Activated T-helper 2 cell treated with anti-CD3 and anti-CD28 coated beads, Interferon-gamma antibody, Interleukin-2, Interleukin-4, amounts not matched to agents 10 μg/mL and 5 μg/mL and 100 μg/mL, durations not matched to agents 14 hours and 24 hours and 36 hours (primary cell): ENCODE measurements at places on chromosomes 13 and 19.

GRCh38 chr13:76596216-76596615 is 290.0 kb downstream of the KCTD12 start:
- no peak for DNase-seq

- DNase-seq: no peak
These were observed 9.9 kb upstream of the MKNK2 start for GRCh38 chr19:2060884-2061494.

GRCh38 chr19:43504426-43505185 is at the start of gene PHLDB3:
TSS of gene PHLDB3 (minus strand) at chr19:43504746. CDS start at chr19:43504118, 628 bp downstream.
- no peak for DNase-seq

DNA sequence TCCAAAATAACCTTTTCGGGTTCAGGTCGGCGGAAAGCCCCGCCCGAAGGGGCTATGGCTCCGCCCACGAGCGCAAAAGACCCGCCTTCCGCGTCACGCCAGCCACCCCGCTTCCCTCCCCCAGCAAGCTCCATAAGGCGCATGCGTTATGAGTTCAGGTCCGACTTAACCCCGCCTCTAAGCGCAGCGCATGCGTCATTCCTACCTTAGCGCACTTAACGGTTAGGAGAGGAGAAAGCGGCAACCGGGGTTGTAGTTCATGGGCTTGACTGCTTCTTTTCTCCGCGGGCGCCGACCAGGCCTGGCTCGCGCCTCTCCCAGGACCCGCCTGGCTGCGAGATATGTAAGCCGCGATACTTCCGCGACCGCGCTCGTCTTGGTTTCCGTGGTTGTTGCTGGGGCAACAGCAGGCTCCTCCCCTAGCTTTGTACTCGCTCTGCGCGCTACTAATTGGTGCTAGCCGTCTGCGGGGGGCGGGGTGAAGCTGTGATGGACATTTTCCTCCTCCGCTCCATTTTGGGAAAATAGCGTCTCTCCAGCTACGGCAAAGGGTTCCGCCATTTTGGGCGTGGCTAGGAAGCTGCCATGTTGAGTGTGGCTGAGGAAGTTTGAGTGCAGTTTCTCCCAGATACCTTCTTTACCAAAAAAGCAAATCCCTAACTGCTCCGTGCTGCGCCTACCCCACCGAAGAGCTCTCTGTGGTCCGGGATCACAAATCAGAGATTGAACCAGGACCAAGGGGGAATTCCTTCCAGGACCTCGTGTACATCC is at the start of gene B9D2:
B9D2 (minus strand) TSS at position 397 of the 771 bp plus-strand sequence. CDS start 630 bp downstream, outside the sequence.
- DNase-seq: peak; percentile 98

DNA sequence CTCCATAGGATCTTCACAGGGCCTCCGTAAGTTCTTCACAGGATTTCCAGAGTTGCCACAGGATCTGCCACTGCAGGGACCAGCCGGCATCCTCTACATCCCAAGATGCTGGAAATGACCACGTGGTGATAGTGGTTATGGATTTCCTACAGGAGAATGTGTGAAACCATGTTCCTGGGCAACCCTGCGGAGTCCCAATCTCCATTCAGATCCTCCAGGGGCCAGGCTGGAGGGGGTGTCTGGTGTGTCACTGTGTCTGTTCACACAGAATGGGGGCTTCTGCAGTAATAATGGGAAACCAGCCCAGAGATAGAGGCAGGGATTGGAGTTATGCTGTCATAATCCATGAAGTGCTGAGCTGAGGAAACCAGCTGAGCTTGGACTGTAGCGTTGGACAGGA is 8.6 kb downstream of the LILRA6 start:
- DNase-seq: no peak

DNA sequence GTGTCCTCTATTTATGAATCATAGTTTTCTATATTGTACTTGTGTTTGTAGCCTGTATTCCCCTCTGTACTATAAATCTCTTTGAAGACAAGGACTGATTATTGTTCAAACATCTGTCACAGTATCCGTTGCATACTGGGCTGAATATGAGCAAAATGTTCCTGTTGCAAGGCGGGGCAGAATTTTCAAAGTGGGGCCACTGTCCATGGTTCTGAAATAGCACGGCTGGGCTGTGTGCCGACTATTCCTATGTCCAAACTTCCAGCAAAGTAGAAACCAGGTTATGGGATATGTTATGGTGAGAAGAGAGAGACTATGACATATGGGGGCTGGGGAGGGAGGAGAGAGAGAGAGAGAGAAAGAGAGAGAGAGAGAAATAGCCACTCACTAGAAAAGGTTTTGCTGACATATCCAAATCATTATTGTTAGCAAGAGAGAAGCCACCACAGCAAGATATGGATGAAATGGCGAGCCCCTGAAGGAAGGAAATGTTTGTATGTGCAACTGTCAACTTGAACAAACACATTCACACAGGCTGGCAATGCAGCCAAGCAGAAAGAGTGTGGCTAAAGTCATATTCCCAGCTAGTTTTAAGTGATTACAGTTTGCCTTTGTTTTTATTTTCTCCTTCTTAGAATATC is 107.0 kb upstream of the GPR12 start:
- DNase-seq: no peak

- DNase-seq: no peak
These were observed 230.0 kb downstream of the SHISA2 start for GRCh38 chr13:25821776-25822175.

DNA sequence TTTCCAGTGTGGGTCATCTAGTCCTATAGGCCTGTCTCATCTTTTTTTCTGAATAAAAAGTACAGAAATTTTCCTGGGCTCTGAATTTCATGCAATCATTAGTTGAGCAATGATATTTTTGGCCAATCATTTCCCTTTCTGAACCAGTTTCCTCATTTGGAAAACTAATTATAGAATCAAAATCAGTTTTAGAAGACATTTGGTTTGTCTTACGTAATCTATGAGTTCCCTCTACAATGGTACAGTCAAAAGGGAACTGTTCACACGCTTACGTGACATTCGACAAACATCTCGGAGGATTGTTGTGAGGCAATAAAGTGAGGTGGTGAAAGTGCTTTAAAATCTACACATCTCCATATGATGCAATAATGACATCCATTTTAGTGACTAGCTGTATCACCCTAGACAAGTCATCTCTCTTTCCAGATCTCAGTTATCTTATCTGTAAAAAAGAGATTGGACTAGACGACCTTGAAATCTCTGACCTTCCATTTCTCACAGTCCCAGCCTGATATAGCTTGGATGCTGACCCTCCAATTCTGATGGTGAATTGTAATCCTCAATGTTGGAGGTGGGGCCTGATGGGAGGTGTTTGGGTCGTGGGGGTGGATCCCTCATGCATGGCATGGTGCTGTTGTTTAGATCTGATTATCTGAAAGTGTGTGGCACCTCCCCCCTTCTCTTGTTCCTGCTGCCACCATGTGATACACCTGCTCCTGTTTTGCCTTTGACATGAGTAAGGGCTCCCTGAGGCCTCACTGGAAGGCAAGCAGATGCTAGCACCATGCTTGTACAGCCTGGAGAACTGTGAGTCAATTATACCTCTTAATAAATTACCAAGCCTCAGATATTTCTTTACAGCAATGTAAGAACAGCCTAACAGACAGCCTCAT is 26.7 kb downstream of the FLT1 start:
- no peak for DNase-seq

GRCh38 chr19:15374105-15374651 is 5.4 kb downstream of the AKAP8 start:
- DNase-seq: no peak

DNA sequence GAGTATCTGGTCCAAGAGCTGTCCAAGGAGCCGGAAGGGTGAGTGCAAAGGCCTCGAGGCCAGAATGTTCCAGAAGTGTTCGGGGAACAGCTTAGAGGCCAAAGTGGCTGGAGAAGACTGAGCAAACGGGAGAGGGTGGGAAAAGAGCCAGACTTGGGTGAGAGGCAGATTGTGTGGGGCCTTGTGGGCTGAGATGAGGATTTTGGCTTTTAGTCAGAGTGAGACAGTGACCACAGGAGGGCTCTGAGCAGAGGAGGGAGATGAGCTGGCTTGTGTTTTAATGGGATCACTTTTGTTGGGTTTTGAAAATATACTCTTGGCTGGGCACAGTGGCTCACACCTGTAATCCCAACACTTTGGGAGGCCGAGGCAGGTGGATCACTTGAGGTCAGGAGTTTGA is 5.6 kb downstream of the NANOS2 start:
- no peak for DNase-seq

DNA sequence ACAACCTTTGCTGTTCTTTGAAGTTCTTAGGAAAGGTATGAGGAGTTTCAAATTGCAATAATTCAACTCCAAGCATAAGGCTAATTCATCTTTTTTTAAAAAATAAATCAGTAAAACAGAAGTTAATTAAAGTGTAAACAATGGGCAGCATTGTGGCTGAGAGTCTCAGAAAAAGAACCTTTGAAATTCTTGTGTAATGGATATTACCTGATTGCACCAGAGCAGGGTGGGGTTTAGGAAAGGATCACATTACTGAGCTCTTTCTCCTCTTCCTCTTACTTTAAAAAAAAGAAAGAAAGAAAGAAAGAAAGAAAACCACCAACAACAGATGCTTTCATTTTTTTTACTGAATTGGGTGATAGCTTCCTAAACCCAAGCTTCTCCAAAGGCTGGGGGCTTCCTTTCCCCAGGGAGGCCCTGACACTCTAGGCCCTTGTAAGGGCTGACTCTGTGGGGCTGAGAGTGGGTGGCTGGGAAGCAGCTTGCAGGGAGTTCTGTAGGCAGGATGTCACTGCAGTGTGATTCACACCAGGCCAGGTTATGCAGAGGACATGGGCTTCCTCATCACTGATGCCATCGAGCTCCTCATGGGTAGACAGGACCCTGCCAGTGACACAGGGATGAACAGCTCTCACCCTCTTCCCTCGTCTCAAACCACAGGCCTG is 564.5 kb downstream of the FGF9 start:
- DNase-seq: no peak

DNA sequence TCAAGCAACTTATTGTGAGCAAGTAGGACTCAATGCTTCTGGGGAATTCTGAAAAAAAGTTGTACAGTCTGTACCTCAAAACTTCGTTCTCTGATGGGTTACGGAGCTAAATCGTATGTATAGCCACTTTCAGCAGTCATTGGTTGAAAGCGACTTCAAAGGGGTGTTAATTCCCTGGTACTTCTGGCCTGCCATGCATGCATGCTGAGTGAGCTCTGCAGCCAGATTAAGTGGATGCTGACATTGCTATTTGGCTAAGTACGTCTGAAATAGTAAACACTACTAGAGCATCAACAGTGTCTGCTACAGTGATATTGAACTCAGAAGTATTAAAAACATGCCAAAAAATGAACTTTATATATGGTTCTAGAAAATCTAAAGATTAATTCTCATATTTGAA is 1183.1 kb upstream of the PCDH20 start:
- no peak for DNase-seq

- no peak for DNase-seq
These were observed 26.9 kb upstream of the KL start for GRCh38 chr13:32989290-32989667.

DNA sequence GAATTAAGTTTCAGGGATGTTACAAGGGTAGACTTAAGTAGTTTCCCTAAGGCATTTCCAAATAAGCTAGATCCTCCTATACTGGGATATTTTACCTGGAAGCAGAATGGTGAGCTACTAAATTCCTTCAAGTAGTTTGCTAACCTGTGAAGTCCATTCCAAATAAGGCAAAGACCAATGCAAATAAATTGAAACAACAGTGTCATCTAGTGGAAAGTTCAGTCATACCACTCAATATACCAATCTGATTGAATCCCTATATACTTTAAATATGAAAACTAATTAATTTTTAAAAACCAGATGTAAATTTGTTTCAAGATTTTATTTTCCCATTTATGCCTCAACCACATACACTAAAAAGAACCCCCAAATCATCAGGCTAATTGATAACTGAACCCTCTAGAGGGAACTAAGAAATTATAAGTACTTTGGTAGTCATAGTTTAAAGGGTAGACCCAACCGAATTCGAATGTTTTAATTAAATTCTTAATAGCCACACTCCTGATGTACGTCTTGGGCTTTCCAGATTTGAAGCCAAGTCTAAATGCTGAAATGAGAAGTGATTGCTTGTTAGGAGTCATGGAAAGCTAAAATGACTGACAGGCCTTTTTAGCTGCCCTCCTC is 223.7 kb downstream of the TBC1D4 start:
- no peak for DNase-seq

GRCh38 chr13:63299866-63300394 is 1884.3 kb upstream of the PCDH20 start:
- no peak for DNase-seq

- DNase-seq: peak; percentile 49
These were observed 83.9 kb downstream of the LRRC63 start for GRCh38 chr13:46295491-46296114.

DNA sequence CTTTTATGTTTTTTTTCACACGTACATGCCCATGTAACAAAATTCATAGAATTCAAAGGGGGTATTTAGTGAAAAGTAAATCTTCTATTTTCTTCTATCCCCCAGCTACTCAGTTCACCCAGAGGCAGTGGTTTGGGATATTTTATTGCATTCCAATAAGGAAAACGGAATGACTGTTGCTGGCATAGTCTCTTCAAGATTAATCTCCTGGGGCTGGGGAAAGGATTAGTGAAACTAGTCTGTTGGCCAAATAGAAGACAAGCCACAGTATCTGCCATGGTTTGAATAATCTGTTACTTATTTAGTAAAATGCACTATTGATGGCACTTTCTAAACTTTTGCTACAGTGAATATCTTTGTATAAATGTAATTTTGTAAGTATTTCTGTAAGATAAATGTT is 122.0 kb downstream of the NDFIP2 start:
- no peak for DNase-seq

DNA sequence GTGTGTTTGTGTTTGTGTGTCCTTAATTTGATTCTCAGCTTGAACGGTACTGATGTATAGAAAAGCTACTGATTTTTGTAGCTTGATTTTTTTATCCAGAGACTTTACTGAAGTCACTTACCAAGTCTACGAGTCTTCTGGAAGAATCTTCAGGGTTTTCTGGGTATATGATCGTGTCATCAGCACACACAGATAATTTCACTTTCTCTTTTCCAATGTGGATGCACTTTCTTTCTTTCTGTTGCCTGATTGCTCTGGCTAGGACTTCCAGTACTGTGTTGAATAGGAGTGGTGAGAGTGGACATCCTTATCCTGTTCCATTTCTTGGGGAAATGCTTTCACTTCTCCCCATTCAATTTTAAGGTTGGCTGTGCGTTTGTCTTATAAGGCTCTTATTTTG is 7.9 kb upstream of the LILRB1 start:
- no peak for DNase-seq

DNA sequence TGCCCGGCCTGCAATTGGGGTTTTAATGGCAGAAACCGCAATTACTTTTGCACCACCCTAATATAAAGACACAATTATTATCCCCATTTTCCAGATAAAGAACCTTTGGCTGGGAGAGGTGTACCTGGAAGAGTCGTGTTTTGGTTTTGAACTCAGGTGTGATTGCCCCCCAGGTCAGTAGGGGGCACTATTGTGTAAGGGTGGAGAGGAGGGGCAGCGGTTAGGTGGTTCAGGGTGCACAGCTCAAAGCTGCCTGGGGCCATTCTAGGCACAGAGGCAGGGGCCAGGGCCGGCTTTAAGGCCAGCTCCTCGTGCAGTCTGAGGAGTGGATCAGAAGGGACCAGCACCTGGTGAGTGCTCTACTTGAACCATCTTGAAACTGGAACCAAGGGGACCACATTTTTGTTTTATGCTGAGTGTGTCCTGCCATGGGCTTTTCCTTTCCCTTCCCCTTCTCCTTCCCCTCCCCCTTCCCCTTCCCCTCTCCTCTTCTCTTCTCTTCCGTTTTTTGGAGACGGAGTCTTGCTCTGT is 5.8 kb upstream of the FCGRT start:
- DNase-seq: peak; percentile 69

- no peak for DNase-seq
These were observed 810 bp upstream of the NFKBID start for GRCh38 chr19:35901055-35901644.
